Melanocyte of skin (primary cell): ENCODE measurements at places on chromosomes 6 and 20. TPM values are rescaled to one million over a fixed set of nuclear protein-coding genes. Genes with fewer than 3 reads are reported as not detected.

SLC22A16 gene
- total RNA-seq: 0.15 and 0.33 TPM in 2 replicates

HCRTR2 gene
- total RNA-seq: not detected in 2 replicates

ELOVL2 gene
- 2.8 and 18.9 TPM in 2 replicates for total RNA-seq

SALL4 gene
- 6.2 and 11.3 TPM in 2 replicates for total RNA-seq

CLPSL2 gene
- not detected in 2 replicates for total RNA-seq

GATA5 gene
- not detected in 2 replicates for total RNA-seq

CRISP2 gene
- total RNA-seq: not detected in 2 replicates
